ENCODE measurements at places on chromosomes 3 and 15.

GRCh38 chr3:127964053-127964452, 49.0 kb downstream of the KBTBD12 start:
- no peak for DNase-seq

DNA sequence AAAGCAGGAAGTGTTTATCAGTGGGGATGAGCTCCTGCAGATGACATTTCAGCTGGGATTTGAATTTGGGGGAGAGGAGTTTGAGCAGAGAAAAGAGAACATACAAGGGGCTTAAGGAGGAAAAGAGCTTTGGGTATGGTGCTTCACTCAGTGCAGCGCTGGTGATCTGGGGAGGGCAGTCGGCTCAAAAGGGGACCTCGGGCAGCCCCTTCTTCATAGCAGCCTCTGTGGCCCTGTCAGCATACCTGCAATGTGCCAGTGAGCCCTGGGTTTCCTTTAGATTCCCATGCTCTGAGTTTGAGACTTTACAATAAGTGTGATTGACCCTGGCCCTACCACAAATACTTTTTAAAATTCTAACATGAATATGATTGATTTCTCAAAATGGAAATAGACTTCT, 40.2 kb downstream of the ROPN1B start:
- DNase-seq = no peak

DNA sequence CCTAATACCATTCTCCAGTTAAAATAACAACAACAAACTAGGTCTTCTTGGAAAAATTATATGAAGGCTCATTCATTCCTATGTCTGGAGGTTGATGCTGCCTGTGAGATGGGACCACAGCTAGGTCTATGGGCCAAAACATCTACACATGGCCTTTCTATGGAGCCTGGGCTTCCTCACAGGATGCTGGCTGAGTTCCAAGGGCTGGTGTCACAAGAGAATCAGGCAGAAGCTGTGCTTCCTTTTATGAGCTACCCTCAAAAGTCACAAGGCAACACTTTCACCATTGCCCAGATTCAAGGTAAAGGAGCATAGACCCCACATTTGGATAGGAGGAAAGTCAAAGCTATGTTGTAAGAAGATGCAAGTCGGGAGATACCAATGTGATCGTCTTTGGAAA, 4.6 kb upstream of the RTP2 start:
- no peak for DNase-seq

- DNase-seq = no peak
Measured at GRCh38 chr15:39100106-39100660, 480.7 kb upstream of the THBS1 start.

DNA sequence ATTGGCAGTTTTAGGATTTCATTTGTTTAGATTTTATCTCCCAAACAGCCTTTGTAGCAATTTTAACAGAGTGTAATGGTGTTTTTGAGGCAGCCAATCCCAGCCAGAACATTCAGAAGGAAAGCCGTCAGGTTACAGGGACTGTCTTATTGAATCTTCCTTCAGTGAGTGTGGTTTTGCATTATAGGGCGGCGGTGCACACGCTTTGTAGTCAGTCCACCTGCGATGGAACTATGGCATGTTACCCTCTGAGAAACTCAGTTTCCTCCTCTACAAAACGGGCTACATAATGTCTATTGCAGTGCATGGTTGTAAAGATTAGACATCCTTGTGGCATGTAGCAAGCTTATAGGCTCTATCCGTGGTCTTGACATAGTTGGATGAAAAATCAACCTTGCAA, 1.0 kb downstream of the LRRC28 start:
- DNase-seq = no peak

DNA sequence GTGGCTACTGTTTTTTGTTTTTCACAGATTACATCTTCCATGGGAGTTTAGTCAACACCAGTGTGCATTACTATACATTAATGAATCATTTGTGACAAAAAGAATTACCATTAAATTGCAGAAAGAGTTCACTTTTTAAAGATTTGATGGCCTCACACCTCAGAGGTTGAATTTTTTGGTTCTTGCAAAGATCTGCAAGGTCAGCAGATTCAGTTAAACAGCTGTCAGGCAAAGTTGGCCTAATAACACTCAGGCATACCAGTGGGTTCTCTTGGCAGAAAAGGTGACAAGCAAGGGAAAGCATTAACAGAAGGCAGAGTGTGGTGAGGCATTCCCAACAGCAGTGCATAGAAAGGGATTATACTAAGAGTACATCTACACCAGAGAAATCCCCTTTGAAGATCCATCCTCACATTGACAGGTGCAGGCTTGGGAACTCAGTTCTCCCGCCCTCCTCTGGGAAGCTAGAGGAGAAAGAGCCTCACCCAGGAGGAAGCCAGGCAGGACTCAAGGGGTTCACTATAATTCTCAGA, 24.3 kb upstream of the PTX3 start:
- no peak for DNase-seq

GRCh38 chr3:170621256-170621655, 35.4 kb upstream of the SLC7A14 start:
- no peak for DNase-seq

DNA sequence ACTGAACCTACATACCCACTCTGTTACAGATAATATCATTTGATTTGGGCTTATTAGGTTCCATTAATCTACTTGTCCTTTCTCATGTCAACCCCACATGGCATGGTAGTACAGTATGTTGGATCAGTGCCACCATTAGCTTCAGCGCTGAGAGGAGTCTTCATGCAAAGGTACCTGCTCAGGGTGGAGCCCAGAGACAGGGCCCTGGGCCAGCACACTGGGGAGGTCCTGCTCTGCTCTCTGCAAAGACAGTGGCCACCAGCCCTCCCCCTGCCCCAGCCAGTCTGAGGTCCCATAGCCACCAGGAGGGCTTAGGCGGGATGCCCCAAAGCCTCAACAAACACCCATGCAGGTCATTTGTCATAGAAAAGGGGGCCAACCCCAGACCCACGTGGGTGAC, 71.0 kb downstream of the ATP10A start:
- DNase-seq = no peak

Data from D341Med (cell line).